ENCODE measurements at places on chromosomes 1 and 21. TPM values are rescaled to one million over a fixed set of nuclear protein-coding genes. Genes with fewer than 3 reads are reported as not detected.
A peak's percentile ranks its signal among the peaks of the same experiment; 100 is the strongest.

DNA sequence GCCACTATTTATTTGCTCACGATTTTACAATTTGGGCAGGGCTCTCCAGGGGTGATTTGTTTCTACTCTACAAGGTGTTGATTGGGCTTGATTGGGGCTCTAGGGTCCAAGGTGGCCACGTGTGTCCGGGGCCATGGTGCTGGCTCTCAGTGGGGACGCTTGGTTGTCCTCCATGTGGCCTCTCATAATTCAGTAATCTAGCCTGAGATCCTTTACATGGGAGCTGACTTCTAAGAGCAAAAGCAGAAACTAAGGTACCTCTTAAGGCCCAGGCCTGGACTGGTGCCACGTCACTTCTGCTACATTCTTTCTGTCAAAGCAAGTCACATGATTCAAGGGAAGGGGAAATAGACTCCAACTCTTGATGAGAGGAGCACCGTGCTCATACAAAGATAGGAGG is 8.1 kb upstream of the PSRC1 start:
- no peaks in the 10 kb centered on the region for H3K36me3 ChIP-seq
- no peak overlapping the region for H3K27ac ChIP-seq
- H3K4me3 ChIP-seq = no peak overlapping the region
- no peaks in the 10 kb centered on the region for H3K4me1 ChIP-seq
- no peak for DNase-seq

- peak; percentile 11 for DNase-seq
- no peaks in the 10 kb centered on the region for H3K36me3 ChIP-seq
- no peaks in the 10 kb centered on the region for H3K4me1 ChIP-seq
- no peaks in the 10 kb centered on the region for H3K27me3 ChIP-seq
- H3K4me3 ChIP-seq = no peak overlapping the region
Observed at GRCh38 chr1:64569411-64569810, 99.5 kb downstream of the CACHD1 start.

- no peaks in the 10 kb centered on the region for H3K27me3 ChIP-seq
- H3K27ac ChIP-seq = peak overlapping the region; percentile 38
- no peak for DNase-seq
- no peaks in the 10 kb centered on the region for H3K36me3 ChIP-seq
Observed at GRCh38 chr1:12161324-12161661, 5.5 kb upstream of the TNFRSF1B start.

RAVER2 gene
- total RNA-seq = 18.3 TPM

GRCh38 chr1:234769284-234769985 is 159.5 kb upstream of the IRF2BP2 start:
- H3K27ac ChIP-seq = no peak overlapping the region
- DNase-seq = no peak

NEXN gene
- total RNA-seq = 14.1 TPM

DNA sequence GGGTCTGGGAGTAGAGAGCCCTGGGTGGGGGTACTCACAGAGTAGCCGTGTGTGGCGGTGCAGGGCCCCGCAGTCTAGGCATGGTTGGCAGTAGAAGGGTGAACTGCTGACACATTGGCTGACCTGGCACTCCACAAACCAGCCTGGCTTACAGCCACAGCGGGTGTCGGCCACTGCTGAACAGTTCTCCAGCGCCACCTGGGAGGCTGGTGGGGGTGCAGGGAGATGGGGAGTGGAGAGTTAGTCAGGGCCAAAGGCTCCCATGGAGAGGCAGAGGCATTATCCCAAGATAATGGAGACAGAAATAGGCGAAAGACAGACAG is 1.5 kb downstream of the TNFRSF25 start:
- no peak overlapping the region for H3K4me3 ChIP-seq
- H3K27ac ChIP-seq = no peak overlapping the region
- no peak for DNase-seq
- no peaks in the 10 kb centered on the region for H3K27me3 ChIP-seq
- H3K4me1 ChIP-seq = no peaks in the 10 kb centered on the region
- no peaks in the 10 kb centered on the region for H3K36me3 ChIP-seq

DNA sequence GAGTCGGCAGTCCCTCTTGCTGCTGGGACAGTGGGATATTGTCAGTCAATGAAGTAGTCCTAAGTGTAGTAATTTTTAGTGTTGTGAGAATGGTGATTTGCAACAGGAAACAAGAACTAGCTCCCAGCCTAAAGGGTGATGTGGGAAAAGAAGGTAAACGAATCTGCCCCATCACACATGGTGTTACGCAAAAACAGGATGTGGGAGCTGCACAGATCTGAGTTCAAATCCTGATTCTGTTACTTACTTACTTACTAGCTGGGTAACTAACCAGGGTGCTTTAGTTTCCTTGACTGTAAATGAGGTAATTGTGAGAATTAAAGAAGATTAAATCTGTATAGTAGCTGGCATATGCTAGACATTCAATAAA is 22.3 kb downstream of the NAV1 start:
- H3K27ac ChIP-seq = no peak overlapping the region
- no peaks in the 10 kb centered on the region for H3K36me3 ChIP-seq
- no peak overlapping the region for H3K4me3 ChIP-seq
- H3K27me3 ChIP-seq = no peaks in the 10 kb centered on the region

DNA sequence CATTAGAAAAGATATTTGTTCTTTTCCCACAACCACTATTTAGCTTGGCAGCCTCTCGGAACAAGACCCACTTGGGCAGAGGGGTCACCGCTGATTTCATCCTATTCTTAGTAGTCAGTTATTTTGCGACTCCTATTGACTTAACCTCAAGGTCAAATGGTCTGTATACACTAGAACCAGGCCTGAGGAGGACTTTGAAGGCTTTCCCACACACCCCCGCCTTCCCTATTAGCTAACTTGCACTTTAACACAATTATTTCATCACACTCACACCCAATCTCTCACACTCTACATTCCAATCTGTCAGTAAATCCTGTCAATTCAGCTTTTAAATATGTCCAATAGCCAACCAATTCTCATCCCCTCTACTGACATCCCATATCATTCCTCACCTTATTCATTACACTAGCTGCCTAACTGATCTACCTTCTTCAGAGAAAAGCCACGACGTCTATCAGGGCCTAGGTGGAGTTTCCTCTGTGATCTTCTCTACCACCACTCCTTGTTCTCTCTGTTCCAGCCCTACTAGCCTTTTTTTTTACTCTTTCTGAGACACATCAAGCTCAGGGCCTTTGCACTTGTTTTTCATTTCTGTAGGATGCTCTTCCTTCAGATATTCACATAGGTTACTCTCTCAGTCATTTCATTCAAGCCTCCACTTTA is 1.0 kb upstream of the NIBAN1 start:
- H3K36me3 ChIP-seq = no peaks in the 10 kb centered on the region
- no peaks in the 10 kb centered on the region for H3K4me1 ChIP-seq
- no peak overlapping the region for H3K27ac ChIP-seq
- H3K4me3 ChIP-seq = no peak overlapping the region

C1orf94 gene
- 2.3 TPM for total RNA-seq

S100A7 gene
- not detected for total RNA-seq

DNA sequence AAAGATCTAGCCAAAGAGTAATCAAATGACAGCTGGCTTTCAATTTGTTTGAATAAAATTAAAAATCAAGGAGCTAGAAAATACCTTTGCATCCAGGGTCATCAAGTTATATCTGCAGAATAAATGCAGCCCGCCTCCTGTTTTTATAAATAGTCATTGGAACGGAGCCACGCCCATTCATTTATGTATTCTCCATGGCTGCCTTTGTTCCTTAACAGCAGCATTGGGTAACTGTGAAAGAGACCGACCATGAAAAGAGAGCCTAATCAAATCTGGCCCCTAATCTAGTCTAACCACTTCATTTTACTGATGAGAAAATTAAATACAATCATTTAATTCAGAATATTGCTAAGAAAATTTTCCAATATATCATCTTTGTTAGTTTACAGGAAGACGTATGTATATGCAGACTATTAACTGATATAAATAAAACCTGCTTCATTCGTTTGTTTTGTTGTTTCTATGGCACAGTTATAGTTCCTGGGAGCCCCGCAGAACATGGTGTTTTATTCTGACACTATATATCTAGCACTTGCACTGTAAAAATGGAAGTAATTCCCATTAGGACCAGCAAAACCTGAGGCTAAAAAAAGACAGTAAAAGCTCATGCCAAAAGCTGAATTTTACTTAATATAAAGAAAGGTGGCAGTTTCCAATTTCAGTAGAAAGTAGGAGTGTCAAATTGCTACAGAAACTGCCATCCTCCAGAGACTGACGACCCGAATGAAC is 111.8 kb upstream of the PALMD start:
- no peak for DNase-seq
- no peaks in the 10 kb centered on the region for H3K27me3 ChIP-seq
- H3K4me3 ChIP-seq = no peak overlapping the region
- no peaks in the 10 kb centered on the region for H3K36me3 ChIP-seq

DNA sequence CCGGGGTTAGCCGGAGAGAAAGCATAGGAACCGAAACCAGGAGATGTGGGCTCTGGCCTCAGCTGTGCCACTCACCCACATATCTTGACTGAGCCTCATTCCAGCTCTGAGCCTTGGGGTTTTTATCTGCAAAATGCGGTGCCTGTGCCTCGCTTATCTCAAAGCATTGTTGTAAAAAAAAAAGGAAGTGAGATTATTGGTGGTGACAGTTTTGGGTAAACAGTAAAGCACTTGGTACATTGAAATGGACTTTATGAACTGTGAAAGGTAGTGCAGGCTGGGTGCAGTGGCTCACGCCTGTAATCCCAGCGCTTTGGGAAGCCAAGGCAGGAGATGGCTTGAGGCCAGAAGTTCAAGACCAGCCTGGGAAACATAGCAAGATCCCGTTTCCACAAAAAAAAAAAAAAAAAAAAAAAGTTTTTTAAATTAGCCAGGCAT is 3.8 kb downstream of the PTAFR start:
- H3K4me1 ChIP-seq = no peaks in the 10 kb centered on the region
- H3K27me3 ChIP-seq = no peaks in the 10 kb centered on the region

TRIM67 gene
- total RNA-seq = not detected

DNA sequence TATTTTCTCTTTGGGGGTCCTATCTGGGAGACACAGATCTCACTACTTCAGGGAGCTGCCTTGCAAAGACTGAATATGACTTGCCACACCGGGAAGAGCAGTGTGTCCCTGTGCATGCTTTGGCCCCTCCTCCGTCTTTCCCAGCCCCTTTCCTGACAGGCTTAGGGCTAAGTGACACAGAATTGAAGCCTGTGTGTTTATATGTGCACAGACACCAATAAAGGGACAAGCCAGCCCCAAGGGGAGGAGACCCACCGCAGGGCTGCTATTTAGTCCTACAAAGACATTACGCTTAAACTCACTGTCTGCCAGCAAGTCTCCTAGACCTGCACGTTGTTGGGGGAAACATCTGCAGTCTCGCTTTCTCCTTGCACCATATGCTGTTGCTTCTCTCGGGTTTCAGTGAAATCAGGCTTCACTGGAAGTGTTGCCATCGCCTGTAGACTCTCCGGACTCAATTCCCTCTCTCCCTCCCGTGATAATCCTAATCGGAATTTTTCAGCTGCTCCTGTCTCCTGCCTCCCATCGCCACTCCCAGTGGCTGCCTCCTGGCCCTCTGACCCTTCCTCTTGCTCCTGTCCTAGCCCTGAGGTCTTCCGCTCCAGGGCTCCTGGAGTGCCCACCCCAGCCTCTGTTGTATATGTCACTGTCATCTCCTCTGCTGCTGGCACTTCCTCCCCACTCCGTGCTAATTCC is 58.5 kb upstream of the LRRC53 start:
- no peaks in the 10 kb centered on the region for H3K4me1 ChIP-seq
- no peak overlapping the region for H3K4me3 ChIP-seq
- no peak overlapping the region for H3K27ac ChIP-seq

MAP10 gene
- total RNA-seq = 6.2 TPM

GRCh38 chr1:11151826-11152612 is 37.1 kb upstream of the ANGPTL7 start:
- H3K36me3 ChIP-seq = no peaks in the 10 kb centered on the region
- H3K4me3 ChIP-seq = no peak overlapping the region
- DNase-seq = peak; percentile 30

DNA sequence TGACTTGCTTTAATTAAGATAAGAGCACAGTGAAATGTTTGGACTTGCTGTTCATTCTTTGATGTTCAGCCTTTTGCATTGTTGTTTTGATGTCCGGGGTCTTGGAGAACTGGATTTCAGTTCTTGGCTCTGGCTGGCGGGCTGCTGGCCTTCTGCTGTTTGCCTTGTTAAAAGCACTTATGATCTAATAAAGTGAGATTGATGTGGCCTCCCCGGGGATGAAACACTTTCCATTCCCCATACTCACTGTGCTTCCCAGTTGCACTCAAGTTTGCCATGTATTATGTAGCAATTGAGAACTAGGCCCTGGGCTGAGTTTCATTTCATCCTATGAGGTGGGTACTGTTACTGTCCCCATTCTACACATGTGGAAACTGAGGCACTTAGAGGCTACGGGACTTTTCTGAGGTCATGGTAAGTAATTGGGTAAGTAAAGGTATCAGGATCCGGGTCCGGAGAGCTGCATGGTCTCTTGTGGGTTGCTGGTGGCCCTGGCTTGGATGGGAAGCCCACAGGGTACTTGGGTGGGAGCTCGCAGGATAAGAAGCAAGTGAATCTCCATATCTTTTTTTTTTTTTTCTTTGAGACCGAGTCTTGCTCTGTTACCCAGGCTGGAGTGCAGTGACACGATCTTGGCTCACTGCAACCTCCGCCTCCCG is 127.7 kb upstream of the ZBTB40 start:
- no peaks in the 10 kb centered on the region for H3K27me3 ChIP-seq
- no peak overlapping the region for H3K27ac ChIP-seq
- no peaks in the 10 kb centered on the region for H3K4me1 ChIP-seq
- no peaks in the 10 kb centered on the region for H3K36me3 ChIP-seq

LCE1D gene
- total RNA-seq = not detected

GRCh38 chr1:245234217-245235081 is 79.7 kb downstream of the KIF26B start:
- H3K36me3 ChIP-seq = no peaks in the 10 kb centered on the region
- no peaks in the 10 kb centered on the region for H3K27me3 ChIP-seq
- H3K4me3 ChIP-seq = no peak overlapping the region
- no peak overlapping the region for H3K27ac ChIP-seq

OLIG1 gene
- not detected for total RNA-seq

DNA sequence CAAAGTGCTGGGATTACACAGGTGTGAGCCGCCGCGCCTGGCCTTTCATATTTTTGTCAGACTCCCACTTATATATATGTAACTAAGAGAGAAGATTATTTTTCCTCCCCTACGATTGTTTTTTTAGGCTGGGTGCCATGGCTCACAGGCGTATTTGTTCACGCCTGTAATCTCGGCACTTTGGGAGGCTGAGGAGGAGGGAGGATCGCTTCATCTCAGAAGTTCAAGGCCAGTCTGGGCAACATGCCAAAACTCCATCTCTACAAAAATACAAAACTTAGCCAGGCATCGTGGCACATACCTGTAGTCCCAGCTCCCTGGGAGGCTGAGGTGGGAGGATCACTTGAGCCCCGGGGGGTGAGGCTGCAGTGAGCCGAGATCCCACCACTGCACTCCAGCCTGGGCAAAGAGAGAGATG is 23.9 kb upstream of the ITLN2 start:
- DNase-seq = no peak
- H3K36me3 ChIP-seq = no peaks in the 10 kb centered on the region
- no peak overlapping the region for H3K4me3 ChIP-seq
- no peaks in the 10 kb centered on the region for H3K4me1 ChIP-seq
- H3K27me3 ChIP-seq = no peaks in the 10 kb centered on the region

DNA sequence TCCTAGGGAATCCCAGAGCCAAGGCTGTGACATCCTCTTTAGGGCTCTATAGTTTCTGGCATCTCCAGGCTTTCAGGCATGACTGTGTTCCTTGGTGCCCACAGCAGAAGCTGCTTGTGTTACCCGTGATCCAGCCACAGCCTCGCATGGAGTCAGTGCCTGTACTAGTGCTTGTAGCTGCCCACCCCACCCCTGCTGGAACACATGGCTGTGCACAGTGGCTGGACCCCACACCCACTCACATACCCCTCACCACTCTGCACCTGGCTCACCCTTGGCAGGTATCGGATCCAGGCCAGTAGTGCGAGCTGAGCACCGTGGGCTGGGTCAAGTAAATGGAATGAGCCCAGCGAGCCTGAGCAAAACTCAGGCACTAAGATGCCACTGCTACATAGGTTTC is 934.7 kb upstream of the PRMT6 start:
- no peak overlapping the region for H3K27ac ChIP-seq
- H3K4me3 ChIP-seq = no peak overlapping the region
- no peaks in the 10 kb centered on the region for H3K36me3 ChIP-seq
- DNase-seq = no peak
